ENCODE measurements at places on chromosomes 1 and 21.

DNA sequence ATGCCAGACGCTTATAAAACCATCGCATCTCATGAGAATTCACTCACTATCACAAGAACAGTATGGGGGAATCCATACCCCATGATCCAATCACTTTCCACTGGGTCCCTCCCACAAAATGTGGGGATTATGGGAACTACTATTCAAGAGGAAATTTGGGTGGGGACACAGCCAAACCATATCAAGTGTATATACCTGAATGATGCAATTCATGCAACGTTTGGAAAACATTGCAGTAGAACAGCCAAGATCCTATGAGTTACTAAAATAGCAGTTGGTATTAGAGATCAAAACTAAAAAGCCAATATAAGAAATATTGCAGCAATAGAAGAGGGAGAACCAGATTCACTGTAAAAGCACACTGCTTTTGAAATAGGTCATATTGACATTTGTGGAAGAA, 1543.9 kb upstream of the B3GALT2 start:
- no peak for DNase-seq

DNA sequence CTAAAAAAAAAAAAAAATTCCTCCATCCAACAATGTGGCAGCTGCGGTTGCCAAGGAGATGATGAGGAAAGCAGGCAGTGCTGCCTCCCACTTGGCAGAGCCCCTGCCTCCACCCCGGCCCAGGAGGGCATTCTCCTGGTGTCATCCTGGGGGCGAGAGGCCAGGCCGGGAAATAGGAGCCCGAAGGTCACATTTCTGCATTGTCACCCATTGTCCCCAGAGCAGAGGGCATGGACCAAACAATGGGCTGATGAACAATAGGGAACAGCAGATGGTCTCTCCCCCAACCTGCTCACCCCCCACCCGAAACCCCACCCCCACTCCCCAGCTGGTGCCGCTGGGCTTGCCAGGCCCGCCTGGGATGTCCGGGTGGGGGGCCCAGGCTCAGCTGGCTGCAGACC, 37.3 kb downstream of the CAMK2N1 start:
- DNase-seq, result no peak

DNA sequence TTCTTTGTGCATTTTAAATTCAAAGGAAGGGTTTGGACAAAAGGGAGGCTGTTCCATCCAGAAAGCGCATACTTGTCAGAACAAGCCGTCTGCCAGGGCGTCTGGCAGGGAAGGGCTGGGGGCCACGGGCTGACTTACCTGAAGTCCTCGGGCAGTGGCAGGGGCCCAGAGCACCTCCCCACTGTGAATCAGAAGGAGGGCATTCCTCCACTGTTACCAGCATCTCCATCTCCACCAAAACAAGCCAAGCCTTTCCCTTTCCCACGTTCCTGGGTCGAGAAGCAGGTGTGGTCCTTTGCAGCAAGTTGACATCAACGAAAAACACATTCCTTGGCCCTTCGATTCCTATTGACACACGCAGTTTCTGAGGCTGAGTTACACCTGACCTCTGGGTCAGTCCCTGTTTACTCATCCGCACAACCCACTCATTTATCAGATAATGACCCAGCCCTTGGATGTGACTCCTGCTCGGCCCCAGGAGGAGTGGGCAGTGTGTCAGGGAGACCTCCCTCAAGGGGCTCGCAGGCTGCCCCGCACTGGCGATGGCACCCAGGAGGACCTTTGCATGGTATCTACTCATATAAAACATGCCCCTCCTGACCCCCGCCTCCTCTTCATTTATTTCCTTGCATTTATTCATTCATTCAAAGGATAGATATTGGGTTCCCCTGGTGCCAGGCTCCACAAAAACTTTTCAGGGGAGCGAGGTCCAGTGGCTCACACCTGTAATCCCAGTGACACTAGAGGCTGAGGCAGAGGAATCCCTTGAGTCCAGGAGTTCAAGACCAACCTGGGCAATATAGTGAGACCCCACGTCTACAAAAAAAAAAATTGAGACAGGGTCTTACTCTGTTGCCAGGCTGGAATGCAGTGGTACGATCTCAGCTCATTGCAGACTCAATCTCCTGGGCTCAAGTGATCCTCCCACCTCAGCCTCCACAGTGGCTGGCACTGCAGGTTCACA, 60.2 kb downstream of the TOMM20 start:
- peak; percentile 34 for DNase-seq

DNA sequence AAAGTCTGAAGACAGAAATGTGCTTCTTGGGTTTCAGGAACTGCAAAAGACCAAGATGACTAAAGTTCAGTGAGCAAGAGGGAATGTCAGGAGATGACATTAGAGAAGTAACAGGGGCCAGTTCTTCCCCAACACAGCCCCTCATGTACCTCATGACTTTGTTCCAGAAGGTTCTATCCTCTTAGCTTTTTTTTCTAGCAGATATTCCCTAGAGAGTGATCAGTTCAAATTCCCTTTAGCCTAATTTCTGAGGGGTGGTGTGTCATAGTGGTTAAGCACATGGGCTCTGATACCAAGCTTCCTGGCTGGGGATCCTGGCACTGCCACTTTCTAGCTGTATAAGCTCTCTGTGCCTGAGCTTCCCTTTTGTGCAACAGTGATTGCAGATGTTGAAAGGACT, 108.0 kb downstream of the LBR start:
- no peak for DNase-seq

GRCh38 chr1:185719021-185719420, 15.2 kb upstream of the HMCN1 start:
- DNase-seq, result no peak

DNA sequence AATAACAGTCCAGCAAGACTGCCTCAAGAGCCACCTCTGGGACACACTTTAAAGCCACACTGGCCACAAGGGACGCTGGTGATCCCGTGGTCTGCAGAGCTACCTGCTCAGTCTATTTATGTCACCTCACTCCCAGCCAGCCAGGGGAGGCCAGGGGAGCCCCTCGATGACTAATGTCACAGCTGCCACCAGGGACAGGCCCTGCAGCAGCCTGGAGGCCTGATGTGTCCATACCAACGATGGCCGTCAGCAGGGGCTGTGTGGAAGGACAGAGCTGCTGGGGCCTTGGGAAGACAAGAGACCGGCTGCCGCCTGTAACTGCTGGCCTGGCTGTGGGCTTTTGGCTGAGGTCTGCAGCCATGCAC, 71.0 kb downstream of the SIK1 start:
- DNase-seq, result no peak

- no peak for DNase-seq
Observed at GRCh38 chr1:109011335-109011734, 30.6 kb downstream of the WDR47 start.

GRCh38 chr1:114177282-114177681, 23.6 kb upstream of the SYT6 start:
- DNase-seq, result no peak

GRCh38 chr21:39674801-39675200, 62.1 kb downstream of the B3GALT5 start:
- DNase-seq, result no peak

GRCh38 chr1:234970731-234971476, 157.7 kb downstream of the TOMM20 start:
- peak; percentile 51 for DNase-seq

- no peak for DNase-seq
Observed at GRCh38 chr1:9506901-9507300, 32.4 kb upstream of the SLC25A33 start.

- no peak for DNase-seq
Observed at GRCh38 chr1:56095696-56096665, 483.4 kb downstream of the PLPP3 start.

GRCh38 chr21:41948078-41948895, 5.5 kb downstream of the C2CD2 start:
- DNase-seq, result no peak

- DNase-seq, result no peak
Observed at GRCh38 chr1:243523766-243524165, 267.9 kb downstream of the SDCCAG8 start.

DNA sequence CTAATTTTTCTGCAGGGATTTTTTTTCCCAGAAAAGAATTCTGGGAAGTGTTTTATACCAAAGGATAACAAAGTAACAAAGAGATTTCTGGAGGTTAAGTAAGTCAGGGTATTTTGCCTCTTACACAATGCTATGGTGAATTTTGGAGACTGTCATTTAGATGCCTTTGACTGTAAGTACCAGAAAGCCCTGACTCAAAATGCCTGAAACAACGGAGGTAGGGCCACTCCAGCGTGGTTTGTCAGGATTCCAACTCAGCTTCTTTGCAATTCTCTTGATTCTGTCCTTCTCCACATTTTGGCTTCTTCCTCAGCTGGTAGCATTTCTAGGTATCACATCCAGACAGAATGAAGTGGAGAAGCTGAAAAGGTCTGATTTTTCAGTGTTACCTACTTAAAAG, 106.5 kb downstream of the UCHL5 start:
- no peak for DNase-seq

- no peak for DNase-seq
Observed at GRCh38 chr1:228226141-228226874, 18.5 kb downstream of the OBSCN start.

- no peak for DNase-seq
Observed at GRCh38 chr1:64004451-64005025, 198.9 kb upstream of the UBE2U start.

GRCh38 chr1:11444907-11445306, 34.0 kb upstream of the DISP3 start:
- DNase-seq, result no peak

GRCh38 chr1:110188035-110188618, 22.0 kb upstream of the KCNC4 start:
- peak; percentile 71 for DNase-seq

- DNase-seq, result peak; percentile 71
Observed at GRCh38 chr1:68321084-68321685, 88.9 kb upstream of the WLS start.

- DNase-seq, result no peak
Observed at GRCh38 chr1:164648636-164649035, 89.7 kb downstream of the PBX1 start.

GRCh38 chr1:160149233-160149632, 2.2 kb upstream of the ATP1A4 start:
- DNase-seq, result no peak

Data from NCI-H146 (cell line).